ENCODE measurements at places on chromosomes 3 and 15.

DNA sequence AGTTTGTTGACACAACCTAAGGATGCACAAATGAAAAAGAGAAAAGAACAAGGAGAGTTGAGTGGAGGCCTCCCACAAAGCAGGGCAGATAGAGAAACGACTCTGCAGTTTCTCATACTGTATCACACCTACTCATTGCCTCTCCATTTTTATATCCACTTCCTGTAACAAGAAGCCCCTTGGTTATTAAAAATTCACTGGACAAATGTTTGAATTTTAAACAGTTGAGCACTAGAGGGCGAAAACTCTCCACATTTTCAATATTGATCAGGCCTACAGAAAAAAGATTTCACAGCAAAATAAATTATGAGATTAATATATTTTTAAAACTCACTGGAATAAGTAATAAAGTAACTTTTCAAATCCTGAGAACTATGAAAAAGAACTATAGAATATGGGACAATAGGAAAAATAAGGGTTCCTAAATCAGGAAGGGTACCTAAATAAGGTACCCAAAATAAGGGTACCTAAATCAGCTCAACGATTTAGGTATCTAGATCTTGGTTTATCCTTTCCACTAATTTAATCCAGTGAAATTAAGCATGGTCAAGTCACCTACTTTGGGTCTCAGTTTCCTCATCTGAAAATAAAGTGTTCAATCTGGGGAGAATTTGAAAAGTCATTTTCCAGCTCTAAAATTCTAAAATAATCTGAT, 47.0 kb upstream of the PPIB start:
- no peak for DNase-seq

DNA sequence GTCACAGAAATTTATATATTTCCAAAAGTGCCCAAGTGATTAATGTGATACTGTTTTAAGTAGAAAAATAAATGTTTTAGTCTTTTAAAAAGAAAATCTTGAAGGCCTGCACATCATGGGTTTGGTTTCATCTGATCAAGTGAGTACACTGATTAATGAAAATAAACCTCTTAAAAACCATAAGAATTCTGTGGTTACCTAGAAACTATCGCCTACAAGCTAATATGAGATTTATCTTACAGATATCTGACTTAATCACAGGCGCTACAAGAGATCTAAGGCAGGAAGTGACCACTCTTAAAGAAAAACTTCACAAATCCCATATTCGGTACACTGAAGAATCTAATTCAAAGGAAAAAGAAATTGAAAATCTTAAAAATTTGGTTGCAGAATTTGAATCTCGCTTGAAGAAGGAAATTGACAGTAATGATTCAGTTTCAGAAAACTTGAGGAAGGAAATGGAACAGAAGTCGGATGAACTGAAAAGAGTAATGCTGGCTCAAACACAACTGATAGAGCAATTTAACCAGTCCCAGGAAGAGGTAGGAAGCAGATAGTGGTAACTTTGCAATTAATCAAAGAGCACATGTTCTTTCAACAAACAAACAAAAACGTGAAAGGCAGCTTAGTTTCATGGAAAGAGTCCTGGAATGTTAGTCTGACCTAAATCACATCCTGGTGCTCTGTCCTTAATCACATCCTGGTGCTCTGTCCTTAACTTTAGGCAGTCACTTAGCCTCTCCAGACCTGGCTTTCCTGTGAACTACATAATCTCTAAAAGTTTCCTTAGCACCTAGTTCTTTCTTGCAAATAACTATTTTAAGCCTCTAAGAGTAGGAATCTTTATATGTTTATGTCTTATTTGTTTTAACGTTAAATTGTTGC, 131.8 kb downstream of the CCNL1 start:
- no peak for DNase-seq

DNA sequence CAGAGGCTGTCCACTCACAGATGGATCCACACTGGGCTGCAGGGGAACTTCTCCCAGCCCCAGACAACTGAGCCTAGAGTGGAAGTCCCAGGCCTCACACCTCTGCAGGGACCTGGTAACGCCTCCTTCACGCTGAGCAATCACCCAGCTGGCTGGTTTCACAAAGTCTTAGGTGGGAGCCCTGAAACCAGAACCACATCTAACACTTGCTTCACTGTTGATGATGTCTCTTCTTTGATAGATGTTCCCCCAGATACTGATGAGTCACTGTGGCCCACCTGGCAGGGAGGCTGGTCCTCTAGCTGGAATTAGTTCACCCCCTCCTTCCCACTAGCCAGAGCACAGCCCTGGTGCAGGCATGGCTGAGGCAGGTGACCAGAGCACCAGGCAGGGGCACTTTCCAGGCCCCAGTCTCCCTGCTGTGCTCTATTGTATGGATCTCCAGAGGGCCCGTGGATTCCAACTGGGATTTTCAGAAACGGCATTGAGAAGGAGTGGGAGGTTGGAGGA, 33.5 kb downstream of the MYL3 start:
- no peak for DNase-seq

- no peak for DNase-seq
Observed at GRCh38 chr15:82595766-82596165, 51.4 kb downstream of the CPEB1 start.

DNA sequence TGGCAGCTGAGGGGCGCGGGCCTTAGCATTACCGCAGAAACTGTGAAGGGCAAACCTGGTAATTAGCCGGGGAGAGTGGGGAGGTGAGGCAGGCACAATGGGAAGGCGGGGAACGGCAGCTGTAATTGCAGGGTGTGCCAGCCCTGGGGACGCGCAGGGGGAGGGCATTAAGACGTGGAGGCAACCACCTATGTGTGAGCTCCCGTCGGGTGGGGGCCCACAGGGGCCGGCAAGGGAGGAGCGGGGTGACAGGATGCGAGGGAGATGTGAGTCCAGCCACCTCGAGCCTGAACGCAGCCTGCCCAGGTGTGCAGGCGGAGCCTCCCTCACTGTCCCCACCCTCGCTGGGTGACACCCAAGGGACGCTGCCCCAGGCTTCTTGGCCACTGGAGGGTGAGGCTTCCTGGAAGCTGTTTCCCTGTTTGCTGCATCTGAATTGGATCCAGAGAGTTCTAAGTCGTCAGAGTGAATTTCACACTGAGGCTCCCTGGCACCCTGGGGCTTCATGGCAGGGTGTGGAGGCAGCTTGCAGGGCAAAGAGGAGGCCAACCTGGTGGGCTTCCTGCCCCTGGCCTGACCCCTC, 130.6 kb upstream of the MEF2A start:
- no peak for DNase-seq

DNA sequence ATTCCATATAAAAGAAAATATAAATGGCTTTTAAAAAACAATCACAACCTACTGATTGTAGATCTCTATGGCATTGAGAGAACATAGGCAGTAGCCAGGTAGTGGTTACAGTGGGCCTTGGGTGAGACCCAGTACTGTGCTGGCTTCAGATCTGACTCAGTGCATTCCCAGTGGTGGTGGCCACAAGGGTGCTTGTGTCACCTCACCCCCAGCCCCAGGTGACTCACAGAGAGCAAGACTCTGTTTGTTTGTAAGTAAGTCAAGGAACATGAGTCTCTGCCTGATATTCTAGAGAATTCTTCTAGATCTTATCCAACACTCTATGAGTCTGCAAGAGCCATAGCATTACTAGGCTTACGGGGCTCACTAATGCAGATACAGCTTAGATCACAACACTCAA, 118.8 kb upstream of the AZI2 start:
- DNase-seq = no peak
